ENCODE measurements at places on chromosomes 16 and 17. TPM values are rescaled to one million over a fixed set of nuclear protein-coding genes. Genes with fewer than 3 reads are reported as not detected.

DNA sequence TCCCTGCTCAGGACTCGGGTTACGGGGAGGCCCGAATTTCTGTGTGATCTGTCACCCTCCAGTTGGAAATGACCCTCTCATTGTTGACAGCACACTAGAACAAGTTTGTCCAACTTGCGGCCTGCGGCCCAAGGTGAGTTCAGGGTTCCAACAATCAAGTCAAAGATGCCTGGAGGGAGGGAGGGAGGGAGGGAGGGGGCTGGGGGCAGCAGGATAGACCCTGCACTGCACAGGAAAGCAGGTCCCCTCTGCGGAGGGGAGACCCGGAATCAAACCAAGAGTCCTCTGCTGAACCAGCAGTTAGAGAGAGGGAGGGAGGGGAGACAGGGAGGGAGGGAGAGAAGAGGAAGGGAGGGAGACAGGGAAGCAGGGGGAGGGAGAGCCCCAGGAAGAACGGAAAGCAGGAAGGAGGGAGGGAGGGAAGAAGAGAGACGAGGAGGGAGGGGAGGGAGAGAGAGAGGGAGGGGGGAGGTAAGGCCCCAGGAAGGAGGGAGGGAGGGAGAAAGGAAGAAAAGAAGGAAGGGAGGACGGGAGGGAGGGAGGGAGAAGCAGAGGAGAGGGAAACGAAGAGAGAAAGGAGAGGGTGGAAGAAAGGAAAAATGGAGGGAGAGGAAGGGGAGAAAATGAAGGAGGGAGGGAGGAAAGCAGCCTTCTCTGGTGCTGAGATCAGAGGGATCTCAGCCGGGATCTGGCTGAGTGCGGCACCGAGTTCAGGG, 96.7 kb upstream of the CDH5 start:
- peak; percentile 36 for DNase-seq

- DNase-seq, result no peak
Observed at GRCh38 chr17:63490858-63491400, 14.1 kb downstream of the ACE start.

- peak; percentile 51 for DNase-seq
Observed at GRCh38 chr16:88455610-88456355, 2.7 kb downstream of the ZFPM1 start.

GRCh38 chr17:1087381-1088241, 90.7 kb downstream of the TIMM22 start:
- DNase-seq, result peak; percentile 57

GRCh38 chr17:17672453-17673368, 8.5 kb upstream of the RAI1 start:
- DNase-seq, result no peak

DNA sequence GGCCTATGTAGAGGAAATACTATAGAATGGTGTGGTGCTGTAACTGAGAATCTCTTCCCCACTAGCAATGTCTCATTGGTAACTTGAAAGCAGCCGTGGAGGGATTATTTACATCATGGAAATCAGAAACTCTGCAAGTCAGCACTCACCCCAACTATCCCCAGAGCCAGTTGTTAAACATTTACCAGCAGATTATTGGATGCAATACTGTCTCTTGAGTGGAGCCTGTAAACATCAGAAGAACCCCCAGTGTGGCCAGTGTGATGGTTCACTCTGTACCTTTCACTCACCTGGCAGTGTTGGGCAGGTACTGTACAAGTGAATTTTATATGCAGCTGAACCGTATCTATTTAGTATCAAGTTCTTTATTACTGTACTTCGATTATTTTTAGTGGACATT, 299.8 kb upstream of the SALL1 start:
- DNase-seq, result no peak

DNA sequence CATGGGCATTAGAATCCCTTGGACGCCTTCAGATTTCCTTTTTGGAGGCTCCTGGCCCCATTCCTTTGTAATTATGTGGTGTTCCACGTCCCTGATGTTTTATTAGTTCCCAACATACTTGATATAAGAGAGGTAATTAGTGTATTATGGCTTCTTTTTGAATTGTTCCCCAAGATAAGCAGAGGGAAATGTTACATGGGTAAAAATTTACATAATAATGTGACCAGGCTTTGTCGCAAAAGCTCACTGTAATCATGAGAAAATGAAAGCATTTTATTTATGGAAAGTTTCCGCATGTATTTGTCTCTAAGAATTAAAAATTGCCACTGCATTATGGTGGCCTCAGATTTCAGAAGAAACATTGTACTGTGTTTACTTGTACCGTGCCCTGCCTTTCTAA, 177.8 kb downstream of the PRKCA start:
- no peak for DNase-seq

GRCh38 chr16:5188318-5188988, 90.9 kb upstream of the EEF2KMT start:
- peak; percentile 44 for DNase-seq

Gene CHST4
- total RNA-seq, result 1.2 TPM

Gene AGRP
- total RNA-seq, result not detected

Gene CACNG1
- total RNA-seq, result not detected

Gene TXNDC11
- 30.3 TPM for total RNA-seq
